ENCODE measurements at places on chromosomes 3 and 15. TPM values are rescaled to one million over a fixed set of nuclear protein-coding genes. Genes with fewer than 3 reads are reported as not detected.

DNA sequence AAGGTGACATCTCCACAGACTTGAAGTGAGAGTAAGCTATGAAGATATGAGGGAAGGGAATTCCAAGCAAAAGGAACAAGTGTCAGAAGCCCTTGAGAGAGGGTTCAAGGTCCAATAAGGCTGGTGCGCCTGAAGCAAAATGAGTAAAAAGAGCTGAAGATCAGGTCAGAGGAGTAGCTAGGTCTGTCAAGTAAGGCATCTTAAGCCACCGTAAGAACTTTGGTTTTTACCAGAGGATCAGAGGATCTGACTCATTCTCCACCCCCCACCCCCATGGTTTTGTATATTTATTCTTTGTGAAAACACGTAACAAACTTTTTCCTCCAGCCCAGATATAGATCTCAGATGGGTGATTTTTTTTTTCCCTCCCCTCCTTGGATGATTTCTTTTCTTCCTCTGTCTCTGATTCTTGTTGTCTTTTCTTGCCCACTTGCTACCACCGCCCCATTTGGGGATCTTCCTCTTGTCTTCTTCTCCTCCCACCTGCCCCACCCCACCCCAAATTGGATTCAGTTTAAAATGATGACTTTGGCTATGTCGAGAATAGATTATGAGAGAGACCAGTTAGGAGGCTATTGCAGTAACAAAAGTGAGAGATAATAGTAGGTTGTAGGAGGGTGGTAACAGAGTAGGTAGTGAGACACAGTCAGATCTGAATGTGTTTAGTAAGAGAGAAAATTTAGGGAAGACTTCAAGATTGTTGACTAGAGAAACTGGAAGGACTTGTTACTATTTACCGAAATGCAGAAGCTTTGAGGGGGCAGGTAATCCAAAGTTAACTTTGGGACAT lies 6.1 kb downstream of the TRMT10C start:
- no peak for DNase-seq

DNA sequence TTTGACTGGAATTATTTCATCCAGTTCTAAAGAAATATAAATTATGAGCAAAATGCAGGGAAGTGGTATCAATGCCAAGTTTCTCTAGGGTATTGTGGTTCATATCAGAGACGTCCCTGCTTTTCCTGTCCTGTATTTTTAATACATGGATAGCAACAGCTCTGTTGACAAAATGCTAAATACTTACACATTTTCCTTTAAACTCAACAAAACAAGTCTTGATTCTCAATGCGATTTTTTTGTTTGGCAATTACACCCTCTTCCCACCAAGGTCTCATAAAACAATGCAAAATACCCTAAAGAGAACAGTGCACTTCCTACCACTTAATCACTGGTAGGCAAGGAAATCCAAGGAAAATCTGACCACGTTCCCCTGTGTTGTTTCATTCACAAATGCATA lies 120.0 kb downstream of the DUT start:
- DNase-seq, result no peak

The TRIM42 gene
- not detected for total RNA-seq

GRCh38 chr15:97146929-97147870 lies 813.3 kb upstream of the ARRDC4 start:
- peak; percentile 35 for DNase-seq

The THRB gene
- 0.77 TPM for total RNA-seq

DNA sequence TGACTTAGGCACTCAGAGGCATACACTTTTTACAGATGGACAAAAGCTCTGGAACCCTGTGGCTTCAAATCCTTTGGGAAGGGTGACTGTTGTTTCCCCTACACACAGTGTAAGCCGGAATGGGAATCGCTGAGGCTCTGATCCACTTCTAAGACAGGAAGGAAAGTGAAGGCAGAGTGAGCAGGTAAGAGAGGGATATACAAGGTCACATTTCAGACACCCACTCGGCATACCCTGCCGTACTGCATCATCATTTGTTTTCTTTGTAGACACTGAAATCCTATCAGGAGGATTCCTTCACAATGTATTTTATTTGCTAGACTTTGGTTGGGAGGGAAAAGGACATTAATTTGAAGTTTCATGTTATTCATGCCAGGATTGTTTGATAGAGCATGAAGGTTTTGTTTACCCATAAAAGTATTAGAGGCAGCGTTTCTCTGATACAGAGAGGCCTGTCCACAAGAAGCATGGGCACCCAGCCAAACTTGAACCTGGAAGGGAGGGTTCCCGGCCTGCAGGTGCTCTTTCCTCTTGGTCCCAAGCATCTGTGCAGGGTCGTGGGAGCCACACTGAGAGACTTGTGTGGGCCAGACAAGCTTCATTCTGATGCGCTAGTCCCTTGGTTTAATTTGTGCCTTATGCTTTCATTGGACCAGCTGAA lies 21.9 kb upstream of the POLR2M start:
- no peak for DNase-seq

DNA sequence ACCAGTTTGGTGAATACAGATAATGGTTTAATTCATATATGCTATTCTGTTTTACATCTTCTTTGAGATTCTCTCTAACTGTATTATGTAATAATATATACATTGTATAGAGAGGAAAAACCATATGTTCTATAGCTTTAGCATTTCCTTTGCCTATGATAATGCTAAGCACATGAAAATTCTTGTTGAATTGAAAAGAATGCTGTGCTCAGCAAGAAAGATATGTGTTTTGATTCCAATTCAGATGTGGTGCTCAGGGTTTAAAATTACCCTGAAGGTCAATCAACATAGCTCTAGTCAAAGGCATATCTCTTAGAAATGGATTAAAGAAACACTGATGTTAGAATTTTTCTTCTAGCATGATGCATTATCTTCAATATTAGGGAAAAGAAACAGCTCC lies 8.5 kb upstream of the TUSC7 start:
- DNase-seq, result no peak

The CLDND1 gene
- total RNA-seq, result 102 TPM

DNA sequence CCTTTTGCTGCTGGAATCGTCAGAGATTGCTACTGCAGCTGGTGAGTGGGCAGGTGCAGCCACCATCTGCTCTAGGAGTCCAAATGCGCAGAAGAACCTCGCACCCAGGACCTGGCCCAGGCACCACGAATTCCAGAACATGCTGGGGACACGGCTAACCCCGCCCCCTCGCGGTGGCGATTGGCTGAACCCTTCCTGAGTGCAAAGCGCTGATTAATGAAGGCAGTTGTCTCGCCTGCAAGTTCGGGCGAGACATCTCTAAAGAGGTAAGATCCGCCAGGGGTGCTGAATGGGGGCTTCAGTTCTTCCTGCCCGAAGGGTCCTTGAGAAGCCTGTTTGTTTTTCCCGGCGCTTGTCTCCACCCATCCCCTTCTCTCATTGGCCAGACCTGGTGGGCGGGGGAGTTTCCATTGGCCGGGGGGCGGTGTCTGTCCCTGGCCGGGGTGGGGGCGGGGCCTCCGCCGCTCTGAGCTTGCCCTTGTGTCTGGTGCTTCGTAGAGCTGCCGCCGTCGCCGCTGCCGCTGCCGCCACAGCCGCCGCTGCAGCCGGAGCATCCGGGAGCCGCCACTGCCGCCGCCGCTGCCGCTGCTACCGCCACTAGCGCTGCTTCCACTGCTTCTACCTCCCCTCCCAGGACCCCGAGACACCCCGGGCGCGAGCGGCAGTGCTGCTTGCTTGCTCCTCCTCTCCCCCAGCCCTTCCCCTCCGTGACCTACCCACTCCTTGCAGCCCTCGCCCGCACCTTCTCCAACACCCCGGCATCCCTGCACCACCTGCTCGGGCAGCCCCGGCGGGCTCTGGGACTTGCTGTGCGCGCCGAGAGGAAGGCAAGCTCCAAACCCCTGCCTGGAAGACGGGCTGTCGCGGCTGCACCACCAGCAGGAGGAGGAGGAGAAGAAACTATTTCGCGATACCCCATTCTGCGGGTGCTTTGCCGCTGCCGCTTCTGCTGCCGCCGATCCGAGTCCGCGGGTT lies at the start of gene CADM2:
Gene CADM2, plus strand, starts transcription at position 495 of the 975 bp plus-strand sequence.
- DNase-seq, result peak; percentile 83

DNA sequence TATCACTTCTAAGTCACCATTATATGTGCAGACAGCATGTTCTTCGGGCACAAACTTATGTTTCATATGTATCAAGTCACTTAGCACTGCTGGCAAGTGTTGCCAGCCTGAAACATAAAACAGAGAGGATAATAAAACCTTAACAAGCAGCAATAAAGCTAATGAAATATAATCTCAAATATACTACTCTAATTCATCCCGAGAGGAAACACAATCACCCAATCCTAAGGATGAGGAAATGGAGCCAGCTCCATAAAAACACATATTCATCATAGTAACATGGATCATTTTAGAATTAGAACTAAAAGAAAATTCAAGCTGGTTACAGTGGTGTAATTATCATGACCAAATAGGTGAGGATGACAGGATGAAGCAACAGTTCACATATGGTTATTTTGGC lies 1072.7 kb downstream of the EPHA3 start:
- DNase-seq, result no peak

- DNase-seq, result no peak
Observed at GRCh38 chr3:193348686-193349085, 29.9 kb downstream of the ATP13A5 start.

GRCh38 chr3:184965639-184966430 lies 153.9 kb downstream of the VPS8 start:
- DNase-seq, result no peak

DNA sequence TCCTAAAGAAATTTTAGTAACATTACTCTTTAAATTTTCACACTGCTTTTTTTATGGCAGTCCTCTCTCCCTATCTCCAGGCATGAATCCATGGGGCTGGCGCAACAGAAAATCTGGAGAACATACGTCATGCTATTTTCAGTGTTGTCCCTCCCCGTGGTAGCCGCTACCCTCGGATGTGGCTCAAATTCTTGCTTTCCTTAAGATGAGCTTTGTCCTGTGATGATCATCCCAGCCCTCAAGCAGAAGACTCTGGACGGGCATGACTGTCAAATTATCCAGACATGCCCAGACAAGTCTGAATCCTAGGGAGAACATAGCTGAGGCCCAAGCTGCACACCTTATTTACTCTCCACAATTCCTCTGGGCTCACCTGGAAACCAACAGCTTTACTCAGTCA lies 49.1 kb downstream of the FMN1 start:
- DNase-seq, result no peak

GRCh38 chr3:66163222-66163621 lies 57.6 kb upstream of the SLC25A26 start:
- DNase-seq, result no peak

The MOBP gene
- total RNA-seq, result not detected

The CHCHD6 gene
- 32.9 TPM for total RNA-seq

The SPTSSB gene
- total RNA-seq, result 0.20 TPM

- peak; percentile 46 for DNase-seq
Observed at GRCh38 chr3:49906073-49906743, 2.5 kb upstream of the MST1R start.

- no peak for DNase-seq
Observed at GRCh38 chr15:88249220-88249619, 7.3 kb downstream of the NTRK3 start.

GRCh38 chr15:75952525-75952924 lies 48.8 kb downstream of the FBXO22 start:
- DNase-seq, result no peak

The NR2E3 gene
- total RNA-seq, result not detected

The FYTTD1 gene
- total RNA-seq, result 52.5 TPM

The LRRC2 gene
- total RNA-seq, result 0.12 TPM

GRCh38 chr3:78993375-78993774 lies 774.4 kb downstream of the ROBO1 start:
- no peak for DNase-seq

DNA sequence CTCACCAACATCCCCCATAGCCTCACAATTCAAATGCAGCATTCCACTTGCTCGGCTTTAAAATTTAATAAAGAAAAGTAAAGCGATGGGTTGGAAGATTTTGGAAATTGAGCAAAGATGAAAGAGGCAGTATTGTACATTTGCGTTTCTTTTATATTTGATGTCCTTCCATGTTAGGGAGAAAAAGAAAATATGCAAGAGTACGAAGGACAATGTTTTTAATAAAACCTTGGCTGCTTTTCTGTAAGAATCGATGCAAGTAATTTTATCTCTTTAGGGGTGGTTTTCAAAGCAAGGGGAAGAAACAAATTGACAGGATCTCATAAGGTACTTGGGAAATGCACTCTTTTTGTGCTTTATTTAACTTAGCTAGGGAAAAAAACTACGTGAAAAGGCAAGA lies 61.8 kb upstream of the TSC22D2 start:
- no peak for DNase-seq

DNA sequence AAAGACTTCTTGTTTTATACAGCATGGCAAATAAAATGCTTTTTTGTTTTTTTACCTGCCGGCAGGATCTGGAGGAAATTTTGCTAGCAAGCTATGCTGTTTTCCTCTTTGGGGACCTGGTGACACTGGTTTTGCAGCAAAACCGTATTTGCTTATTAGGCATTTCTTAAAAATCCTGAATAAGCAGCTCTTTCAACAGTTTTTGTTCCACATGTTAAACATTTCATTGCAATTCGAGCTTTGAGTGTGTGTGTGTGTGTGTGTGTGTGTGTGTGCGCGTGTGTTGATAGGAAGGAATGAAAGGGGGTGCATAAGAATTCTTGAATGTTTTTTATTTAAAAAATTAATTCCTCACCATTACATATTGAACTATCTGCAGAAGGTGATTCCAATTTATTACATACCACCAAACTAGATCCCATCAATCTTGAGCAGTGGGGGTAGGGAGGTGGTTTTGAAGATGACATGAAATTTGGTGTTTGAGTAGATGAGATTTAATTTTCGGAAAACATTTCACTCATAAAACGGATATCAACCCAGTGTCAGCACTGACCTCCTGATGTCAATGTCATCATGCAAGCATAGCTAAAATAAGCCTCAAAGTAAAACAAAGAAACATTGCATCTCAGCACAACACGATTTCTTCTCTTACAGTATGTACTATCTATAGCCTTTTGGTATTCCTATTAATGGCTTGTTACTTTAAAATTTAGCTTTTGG lies 17.3 kb downstream of the ZBTB38 start:
- DNase-seq, result no peak

The TJP1 gene
- total RNA-seq, result 90.6 TPM

GRCh38 chr3:183203670-183204069 lies 41.1 kb upstream of the LAMP3 start:
- no peak for DNase-seq

DNA sequence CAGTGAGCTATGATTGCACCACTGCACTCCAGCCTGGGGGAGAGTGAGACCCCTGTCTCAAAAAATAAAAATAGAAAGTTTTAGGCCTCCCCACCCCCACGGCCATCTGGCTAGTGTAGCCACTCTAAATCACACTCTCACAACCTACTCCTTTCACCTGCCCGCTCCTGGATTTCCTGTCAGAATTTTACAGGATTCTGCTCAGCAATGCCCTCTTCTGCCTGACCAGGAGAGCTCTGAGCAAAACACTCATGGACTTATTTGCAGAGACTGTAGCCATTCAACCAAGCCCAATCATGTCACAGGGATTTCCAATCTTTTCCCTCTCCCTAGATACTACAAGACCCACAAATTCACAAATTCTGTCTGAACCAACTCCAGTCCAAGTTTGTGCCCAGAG lies 242.6 kb upstream of the TPRG1 start:
- no peak for DNase-seq

- DNase-seq, result no peak
Observed at GRCh38 chr15:70196372-70197316, 98.9 kb upstream of the TLE3 start.

The SAMD7 gene
- total RNA-seq, result not detected
